ENCODE measurements at places on chromosomes 2 and 18.

- DNase-seq, result no peak
Measured at GRCh38 chr2:36701918-36702317, 5.4 kb downstream of the VIT start.

DNA sequence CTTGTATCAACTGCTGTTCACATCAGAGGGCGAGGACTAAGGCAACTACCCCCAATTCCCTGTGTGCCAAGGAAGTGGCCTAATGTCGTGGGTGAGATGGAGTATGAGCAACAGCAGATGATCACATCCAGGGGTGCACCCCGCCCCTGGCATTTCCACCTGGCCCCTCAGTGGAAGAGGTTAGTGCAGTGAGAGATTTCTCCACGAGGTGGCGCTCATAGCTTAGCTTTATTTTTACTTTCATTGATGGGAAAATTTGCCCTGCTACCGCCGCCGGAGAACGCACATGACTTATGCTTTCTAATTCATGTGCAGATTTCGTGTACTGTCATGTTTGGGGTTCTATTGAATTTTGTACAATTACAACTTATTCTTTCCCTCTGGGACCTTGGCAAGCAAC is 470.6 kb upstream of the MEX3C start:
- peak; percentile 33 for DNase-seq

DNA sequence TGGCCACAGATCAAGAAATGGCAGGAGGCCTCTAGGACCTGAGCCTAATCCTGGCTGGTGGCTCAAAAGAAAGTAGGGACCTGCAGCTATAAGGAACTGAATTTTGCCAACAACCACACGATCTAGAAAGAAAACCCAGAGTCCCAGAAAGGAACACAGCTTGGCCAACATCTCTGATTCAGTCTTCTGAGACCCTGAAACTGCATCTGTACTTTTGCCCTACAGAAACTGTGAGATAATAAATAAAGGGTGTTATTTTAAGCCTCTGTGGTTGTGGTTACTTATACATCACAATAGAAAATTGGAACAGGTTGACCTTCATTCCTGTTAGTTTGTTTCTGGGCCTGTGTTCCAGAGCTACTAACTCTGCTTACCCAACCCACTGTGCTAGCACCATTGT is 356.8 kb upstream of the ST6GAL2 start:
- DNase-seq, result no peak

GRCh38 chr2:110714452-110715224 is 17.7 kb upstream of the ACOXL start:
- no peak for DNase-seq

DNA sequence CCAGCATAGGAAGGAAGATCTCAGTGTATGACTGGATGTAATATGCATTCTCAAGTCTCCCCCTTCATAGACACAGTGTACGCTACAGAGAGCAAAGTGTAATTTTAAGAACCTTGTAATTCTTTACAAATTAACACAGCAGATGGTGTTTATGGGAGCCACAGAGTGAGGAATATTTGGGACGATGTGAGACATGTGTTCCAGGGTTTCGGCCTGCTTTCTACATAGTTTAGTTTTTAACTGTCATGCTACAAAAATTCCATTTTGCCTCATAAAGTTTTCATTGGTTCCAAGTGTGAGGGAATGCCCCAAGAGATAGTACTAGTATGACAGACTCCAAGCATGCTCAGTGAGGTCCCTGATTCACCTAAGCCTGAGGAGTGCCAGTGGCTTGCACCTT is 76.2 kb upstream of the LRRTM1 start:
- peak; percentile 66 for DNase-seq

GRCh38 chr18:41858761-41859555 is 96.1 kb upstream of the PIK3C3 start:
- DNase-seq, result peak; percentile 15

- DNase-seq, result no peak
Measured at GRCh38 chr18:54086046-54086802, 138.2 kb downstream of the MBD2 start.

DNA sequence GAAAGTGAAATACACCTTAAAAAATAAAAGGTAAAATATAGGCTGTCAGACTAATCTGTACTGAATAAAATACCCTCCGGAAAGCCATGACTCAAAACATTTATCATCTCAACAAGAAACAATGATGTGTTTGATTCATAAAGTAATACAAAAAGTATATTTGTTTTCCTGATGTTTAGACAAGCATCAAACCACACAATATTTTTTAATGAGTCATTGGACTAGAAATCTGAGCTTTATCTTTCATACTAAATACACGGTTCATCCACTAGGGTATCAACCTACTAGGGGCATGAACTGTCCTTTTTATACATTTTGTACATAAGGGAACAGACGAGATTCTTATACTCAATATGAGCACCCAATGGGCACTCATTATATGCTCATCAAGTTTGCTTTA is 31.3 kb downstream of the CD226 start:
- DNase-seq, result no peak

- peak; percentile 80 for DNase-seq
Measured at GRCh38 chr2:143034292-143035074, 94.7 kb upstream of the ARHGAP15 start.

DNA sequence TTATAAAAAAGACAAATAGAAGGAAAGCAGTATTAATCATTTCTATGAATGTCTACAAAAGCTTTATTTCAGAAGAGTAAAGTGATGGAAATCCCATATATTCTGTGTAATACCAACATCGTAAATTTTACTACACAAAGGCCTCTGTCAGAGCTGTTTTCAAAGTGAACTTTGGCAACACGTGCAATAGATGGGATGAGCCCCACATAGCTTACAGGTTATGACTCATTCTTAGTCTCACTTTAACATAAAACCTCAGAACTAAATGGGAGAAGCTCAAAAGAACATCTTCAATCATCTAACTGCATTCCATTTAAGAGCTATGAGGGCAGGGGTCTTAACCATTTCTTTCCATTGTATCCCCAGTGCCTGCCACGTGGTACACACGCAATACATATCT is 11.5 kb downstream of the VPS4B start:
- DNase-seq, result peak; percentile 49

DNA sequence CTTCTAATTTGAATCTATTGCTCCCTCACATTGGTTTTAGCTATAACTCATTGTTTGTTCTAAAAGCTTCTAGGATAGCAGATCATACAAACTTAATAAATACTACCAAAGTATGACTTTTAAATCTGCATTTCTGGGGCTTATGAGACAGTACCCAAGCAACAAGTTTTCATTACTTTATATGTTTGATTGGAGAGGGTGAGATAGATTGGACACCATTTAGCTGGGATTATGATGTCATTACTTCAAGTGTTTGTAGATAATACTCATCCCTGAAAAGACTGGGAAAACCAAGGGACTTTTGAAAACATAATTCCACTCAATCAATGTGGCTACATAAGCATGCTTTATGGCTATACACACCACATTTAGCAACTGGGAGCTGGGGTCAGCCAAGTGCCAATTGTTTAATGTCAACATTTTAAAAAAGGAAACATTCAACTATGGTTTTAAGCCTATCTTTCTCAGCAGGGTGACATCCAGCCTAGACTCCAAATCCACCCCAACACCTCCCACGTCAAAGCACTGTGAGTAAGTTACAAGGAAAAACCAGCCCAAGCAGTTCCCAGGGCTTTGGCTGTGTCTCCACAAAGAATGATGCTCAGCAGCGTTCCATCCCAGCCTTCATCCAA is 119.9 kb downstream of the ETAA1 start:
- peak; percentile 61 for DNase-seq

DNA sequence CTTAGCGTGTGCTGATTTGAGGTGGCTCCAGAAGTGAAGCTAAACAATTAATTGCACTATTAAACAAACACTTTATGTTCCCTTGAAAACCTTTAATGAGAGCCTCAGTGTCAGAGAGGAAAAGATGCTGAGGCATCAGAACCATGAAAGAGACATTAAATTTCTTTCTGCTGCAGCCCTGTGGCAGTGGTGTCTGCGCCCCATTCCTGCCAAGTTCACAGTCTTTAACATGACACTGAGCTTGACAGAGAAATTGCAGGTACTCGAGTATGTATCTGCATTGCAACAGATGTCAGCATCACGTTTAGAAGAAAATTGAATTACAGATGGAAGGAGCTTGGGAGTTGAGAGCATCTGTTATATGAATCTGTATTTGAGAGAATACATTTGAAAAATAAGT is 111.3 kb upstream of the CREB1 start:
- DNase-seq, result no peak

GRCh38 chr2:216519154-216519762 is 20.6 kb downstream of the RPL37A start:
- DNase-seq, result peak; percentile 81

GRCh38 chr18:21980744-21981143 is 188.6 kb upstream of the GATA6 start:
- DNase-seq, result no peak

- peak; percentile 34 for DNase-seq
Measured at GRCh38 chr2:230666885-230667712, 45.5 kb upstream of the CAB39 start.

DNA sequence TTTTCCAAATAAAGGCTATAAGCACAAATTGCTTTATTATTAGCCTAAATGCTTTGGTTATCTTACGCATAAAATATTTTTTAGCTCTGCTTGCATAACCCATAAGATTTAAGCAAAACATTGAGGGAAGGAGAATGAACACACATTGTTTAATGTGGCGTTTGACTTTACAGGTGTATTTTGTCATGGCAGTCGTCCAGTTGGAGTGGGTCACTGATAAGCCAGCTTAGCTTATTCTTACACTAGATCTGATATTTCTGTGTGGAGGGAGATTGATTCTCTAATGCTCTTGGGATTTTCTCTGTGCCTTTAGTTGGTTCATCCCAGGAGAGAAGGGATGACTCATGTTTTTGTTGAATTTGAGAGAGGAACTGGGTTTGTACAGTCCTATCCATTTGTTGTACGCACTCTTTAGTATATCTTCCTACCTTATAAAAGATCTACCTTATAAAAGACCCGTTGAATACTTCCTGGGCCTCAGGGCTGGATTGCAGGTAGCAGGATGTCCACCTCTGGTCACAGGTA is 47.5 kb upstream of the ACYP2 start:
- no peak for DNase-seq

DNA sequence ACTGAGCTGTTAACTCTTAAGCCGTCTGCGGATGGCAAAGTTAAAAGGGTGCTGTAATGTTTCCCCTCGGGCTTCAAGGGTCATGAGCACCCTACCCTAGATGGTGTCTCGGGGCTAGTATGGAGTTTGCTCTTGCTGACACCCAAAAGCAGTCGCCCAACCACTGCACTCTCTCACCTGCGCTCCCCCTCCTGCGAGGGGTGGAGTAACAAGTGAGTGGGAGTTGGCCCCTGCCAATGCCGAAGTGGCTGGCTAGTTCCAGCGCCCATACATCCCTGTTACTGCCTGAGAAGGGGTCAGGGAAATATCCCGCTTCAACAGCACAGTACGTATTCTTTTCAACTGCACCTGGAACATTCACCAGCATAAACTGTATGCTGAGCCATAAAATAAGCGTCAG is 47.5 kb downstream of the FAM117B start:
- DNase-seq, result no peak

- no peak for DNase-seq
Measured at GRCh38 chr2:236666646-236667204, 97.1 kb downstream of the ACKR3 start.

DNA sequence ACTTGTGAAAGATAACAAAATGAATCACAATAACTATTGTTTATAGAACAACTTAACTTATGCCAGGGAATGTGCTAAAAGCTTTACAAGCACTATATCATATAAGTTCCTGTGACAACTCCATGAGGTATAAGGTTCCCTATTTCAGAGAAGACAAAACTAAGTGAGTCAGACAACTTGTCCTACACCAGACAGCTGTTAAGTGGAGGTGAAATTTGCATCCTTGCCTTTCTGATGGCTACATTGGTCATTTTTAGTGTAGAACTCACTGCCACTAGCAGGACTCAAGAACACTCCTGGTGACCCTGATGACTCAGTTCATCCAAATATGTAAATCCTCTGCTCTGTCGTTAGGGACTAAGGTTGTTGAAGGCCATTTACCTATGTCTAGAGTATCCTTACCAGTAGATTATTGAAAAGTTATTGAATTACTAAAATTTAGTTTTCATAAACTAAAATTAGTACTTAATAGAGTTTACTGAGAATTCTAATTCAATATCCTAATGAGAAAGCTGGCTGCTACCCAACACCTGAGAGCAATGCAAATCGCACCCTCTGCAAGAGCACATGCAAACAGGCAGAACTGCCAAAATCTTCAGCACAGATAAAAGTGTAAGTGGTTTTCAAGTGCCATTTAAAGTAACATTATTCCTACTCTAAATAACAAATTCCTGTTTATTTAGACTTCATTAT is 636.2 kb downstream of the NRXN1 start:
- DNase-seq, result no peak

GRCh38 chr2:32289165-32289999 is 11.7 kb downstream of the YIPF4 start:
- peak; percentile 72 for DNase-seq

- no peak for DNase-seq
Measured at GRCh38 chr18:55735199-55735855, 147.3 kb upstream of the TCF4 start.

GRCh38 chr2:181163139-181163538 is 182.7 kb downstream of the UBE2E3 start:
- DNase-seq, result no peak

- DNase-seq, result no peak
Measured at GRCh38 chr2:142330458-142330857, 199.6 kb upstream of the LRP1B start.

DNA sequence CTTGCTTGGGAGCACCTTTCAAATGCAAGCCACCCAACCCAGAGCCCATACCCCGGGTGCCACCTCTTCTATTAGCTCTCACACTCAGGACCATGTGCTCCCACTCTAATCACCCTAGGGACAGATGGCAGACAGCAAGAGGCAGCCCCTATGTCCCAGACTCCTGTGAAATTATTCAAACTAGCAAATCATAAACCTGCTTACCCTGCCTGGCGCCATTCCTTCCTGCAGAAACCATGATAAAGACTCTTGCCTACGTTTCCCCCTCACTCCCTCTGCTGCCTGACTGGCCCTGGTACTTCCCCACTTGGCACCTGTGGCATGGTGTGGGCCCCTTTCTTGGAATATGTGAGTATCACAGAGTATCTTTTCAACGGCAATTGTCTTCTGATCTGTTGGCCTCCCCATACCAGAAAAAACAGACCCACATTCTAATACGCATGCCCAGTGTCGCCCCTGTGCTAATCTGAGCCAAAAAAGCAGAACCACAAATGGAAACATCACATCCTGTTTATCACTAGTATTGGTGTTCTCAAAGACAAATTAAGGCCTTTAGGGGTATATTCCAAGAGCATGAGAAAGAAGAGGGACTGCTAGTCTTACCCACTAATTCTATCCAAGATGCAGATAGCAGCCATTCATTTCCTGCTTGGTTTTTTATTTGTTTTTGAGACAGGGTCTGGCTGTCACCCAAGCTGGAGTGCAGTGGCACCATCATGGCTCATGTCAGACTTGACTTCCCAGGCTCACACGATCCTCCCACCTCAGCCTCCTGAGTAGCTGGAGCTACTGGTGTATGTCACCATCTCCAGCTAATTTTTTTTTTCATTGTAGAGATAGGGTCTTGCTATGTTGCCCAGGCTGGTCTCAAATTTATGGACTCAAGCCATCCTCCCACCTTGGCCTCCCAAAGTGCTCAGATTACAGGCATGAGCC is 44.1 kb upstream of the TTC39C start:
- no peak for DNase-seq

GRCh38 chr2:72846171-72847095 is 20.6 kb upstream of the EXOC6B start:
- no peak for DNase-seq
